ENCODE measurements at places on chromosomes 13 and 19.

DNA sequence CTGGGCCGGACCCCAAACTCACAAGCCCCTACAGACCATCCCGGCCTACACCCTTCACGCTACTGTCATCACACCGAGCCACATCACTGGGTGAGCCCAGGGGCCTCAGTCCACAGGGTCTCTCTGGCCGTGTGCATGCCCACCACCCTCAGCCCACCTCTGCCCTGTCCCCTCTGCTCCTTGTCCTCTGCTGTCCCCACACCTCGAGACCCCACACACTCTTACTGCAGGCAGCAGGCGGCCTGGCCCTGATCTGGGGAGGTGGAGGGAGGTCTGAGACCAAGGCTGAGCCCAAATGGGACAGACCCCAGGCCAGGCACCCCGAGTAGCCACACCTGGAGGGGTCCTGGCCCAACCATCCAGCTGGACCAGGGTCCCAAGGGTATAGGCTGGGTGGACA lies 35.2 kb downstream of the PEPD start:
- DNase-seq, result no peak

- no peak for DNase-seq
Observed at GRCh38 chr19:30136611-30137195, 194.7 kb downstream of the URI1 start.

- DNase-seq, result peak; percentile 76
Observed at GRCh38 chr19:12777217-12778016, 2.1 kb upstream of the HOOK2 start.

DNA sequence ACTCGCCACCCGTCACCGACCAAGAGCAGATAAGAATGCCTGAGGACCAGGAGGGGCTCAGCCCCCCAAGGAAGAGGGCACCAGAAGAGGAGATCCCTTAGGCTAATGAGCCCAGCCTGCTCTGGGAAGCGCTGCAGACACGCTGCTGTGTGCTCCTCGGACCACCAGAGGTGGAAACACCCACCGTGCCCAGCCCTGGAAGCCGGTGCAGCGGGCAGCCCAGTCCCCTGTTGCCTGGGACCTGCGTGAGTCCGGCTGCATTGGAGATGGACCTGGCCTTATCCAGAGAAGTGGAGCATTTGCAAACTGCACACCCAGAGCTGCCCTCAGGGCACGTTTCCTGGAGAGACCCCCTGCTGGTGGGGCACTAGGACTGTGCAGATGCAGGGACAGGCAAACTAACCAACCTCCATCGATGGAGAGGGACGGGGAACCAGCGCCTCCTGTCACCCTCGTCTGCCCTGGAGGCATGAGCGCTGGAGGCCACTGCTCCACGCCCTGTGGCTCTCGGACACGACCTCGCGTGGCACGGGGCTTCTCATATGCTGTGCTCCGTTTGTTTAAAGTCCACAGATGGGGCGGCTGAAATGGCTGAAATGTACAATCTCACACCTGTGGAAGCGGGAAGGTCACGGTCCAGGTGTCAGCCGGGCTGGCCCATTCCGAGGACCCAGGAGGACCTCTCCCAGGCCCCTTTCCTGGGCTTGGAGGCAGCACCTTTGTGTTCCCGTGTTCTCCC lies 153.9 kb downstream of the KDM4B start:
- DNase-seq, result no peak

DNA sequence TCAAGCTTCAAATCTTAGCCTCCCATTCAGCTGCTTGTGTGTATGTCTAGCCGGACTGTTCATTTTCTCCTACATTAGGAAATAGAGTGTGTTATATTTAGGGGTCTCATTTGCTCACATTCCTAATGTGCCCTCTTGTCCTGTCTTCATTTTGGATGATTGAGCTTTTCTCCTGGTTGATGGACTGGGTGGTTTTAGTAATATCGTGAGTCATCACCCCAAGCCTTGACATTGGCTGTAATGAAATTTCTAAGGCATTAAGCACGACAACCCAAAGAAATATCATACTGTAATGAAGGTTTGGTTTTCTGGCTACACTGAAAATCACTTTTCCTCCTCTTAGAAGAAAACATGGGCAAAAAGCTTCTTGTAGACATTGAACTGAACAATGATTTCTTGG lies 110.7 kb upstream of the WASF3 start:
- no peak for DNase-seq

DNA sequence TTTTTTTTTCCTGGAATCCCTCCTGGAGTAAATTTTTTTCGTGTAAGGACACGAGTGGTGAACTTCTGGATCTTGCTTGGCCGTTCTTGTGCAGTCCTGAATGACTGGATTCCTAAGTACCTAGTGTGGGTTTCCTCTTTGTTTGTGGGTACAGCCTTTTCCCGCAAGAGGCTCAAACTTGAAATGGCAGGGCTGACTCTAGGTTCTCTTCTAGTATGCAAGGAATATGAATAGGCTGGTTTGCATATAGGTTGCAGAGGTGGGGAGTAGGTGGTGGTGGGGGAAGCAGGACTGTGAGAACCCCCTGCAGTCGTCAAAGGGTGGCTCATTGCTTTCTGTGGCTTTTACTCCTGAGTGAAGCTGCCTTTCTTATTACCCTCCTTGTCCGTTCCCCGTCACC lies 13.6 kb downstream of the UBAC2 start:
- DNase-seq, result no peak

- no peak for DNase-seq
Observed at GRCh38 chr13:75151081-75151643, 330.8 kb downstream of the TBC1D4 start.

DNA sequence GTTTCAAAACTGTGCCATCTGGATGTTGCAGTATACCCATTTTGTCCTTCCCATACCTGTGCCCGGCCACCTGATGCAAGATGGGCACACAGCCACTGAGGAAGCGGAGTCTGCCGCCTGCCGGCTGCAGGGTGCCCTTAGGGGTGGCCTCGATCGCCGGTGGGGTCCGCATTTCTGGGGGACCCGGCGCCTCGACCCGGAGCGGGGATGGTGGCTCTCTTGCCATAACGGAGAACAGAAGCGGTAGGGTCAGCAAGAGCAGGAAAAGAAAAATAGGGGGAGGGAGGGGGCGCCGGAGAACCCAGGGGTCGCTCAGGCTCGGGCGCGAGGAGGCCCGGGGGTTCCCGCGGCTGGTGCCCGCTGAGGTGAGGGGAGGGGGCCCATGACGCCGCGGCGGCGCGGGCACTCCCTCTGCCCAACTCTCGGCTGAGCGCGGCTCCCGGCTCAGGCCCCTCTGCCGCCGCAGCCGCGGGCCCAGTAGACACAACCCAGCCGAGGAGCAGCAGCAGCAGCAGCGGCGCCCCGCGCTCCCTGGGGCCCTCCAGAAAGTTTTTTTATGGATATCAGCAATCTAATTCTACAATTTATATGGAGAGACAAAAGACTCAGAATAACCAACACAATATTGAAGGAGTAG lies 13.8 kb upstream of the CYP4F2 start:
- no peak for DNase-seq

- DNase-seq, result no peak
Observed at GRCh38 chr13:113959198-113959597, 14.7 kb downstream of the C13orf46 start.

- DNase-seq, result no peak
Observed at GRCh38 chr13:67303661-67304333, 73.7 kb upstream of the PCDH9 start.

GRCh38 chr13:99976575-99976974 lies 5.0 kb upstream of the ZIC5 start:
- no peak for DNase-seq

Measured in inflammatory macrophage treated with lipopolysaccharide for 4 hours (primary cell).